ENCODE measurements at places on chromosomes 4 and X.

- DNase-seq = no peak
These were observed 20.1 kb upstream of the ARAF start for GRCh38 chrX:47540754-47541538.

DNA sequence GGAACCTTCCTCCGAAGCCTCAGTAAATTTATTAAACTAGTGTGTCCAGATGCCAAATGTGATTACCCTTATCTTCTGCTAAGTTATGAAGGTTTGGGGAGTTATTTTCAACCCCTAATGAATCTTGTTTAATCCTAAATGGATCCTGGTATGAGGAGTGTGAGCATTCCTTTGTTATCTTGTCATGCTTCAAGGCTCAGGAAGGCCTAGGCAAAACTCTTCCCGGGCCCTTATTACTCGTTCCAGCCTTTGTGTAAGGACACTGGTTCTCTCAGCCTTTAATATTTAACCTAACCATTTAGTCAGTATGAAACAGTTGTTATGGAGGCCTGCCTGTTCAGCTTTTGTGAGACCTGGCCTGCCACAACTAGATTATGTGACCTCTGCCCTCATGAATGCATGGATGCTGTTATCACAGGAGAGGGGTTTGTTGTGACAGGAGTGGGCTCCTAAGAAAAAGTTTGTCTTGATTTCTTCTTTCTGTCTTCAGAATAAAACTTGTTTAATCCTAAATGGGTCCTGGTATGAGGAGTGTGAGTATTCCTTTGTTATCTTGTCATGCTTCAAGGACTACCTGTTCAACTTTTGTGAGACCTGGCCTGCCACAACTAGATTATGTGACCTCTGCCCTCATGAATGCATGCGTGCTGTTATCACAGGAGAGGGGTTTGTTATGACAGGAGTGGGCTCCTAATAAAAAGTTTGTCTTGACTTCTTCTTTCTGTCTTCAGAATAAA is 181.7 kb downstream of the SLC39A8 start:
- no peak for DNase-seq

- no peak for DNase-seq
These were observed 611.6 kb upstream of the GRIA3 start for GRCh38 chrX:122572461-122572860.

- DNase-seq = peak; percentile 27
These were observed at the start of gene MID2 for GRCh38 chrX:107825698-107826237. TSS of gene MID2 (plus strand) at chrX:107825866. CDS start at chrX:107826427, 561 bp downstream.

- DNase-seq = peak; percentile 90
These were observed 24.8 kb upstream of the TMSB4X start for GRCh38 chrX:12949927-12950656.
